ENCODE measurements at places on chromosomes 3 and 15.
A peak's percentile ranks its signal among the peaks of the same experiment; 100 is the strongest.

DNA sequence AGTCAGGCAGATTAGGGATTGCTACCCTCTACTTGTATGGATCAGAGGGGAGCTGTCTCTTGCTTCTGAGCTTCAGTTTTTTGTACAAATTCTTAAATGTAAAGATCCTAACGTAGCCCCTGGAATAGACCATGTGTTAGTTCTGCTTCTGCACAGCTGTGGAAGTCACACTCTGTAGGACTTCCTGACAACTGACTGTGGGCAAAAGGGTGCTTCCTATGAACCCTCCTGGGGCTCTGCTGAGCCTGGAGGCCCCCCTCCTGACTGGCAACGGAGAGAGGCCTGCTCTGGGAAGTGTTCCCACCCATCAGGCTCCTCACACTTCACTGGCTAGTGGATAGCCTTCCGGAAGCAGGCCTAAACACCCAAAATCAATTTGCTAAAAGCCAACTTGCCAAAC lies 131.0 kb downstream of the RPLP1 start:
- DNase-seq: no peak

GRCh38 chr15:90201944-90202375 lies 830 bp downstream of the SEMA4B start:
- peak; percentile 70 for DNase-seq

GRCh38 chr3:171198781-171199472 lies 172.4 kb upstream of the SLC2A2 start:
- no peak for DNase-seq

GRCh38 chr3:72821161-72821781 lies 27.0 kb downstream of the SHQ1 start:
- DNase-seq: peak; percentile 57

- DNase-seq: peak; percentile 98
Measured at GRCh38 chr3:134328147-134328591, 46.1 kb downstream of the AMOTL2 start.

DNA sequence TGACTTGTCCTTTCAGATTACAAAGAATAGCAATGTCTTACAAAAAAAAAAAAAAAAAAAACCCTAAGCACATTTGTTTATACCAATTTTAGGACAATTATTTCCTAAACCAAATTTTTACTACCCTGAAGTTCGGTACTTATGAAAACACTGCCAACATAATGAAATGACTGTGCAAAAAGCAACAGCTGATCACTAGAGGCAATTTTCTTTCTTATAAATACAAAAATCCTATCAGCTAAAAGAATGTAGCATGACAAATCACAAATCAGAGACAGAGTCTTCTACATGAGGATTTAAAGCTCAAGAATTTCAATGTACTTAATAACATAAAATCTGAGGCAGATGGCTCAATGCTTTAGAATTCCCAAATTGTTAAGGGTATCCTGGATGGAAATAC lies 191.8 kb downstream of the MAGI1 start:
- DNase-seq: no peak

DNA sequence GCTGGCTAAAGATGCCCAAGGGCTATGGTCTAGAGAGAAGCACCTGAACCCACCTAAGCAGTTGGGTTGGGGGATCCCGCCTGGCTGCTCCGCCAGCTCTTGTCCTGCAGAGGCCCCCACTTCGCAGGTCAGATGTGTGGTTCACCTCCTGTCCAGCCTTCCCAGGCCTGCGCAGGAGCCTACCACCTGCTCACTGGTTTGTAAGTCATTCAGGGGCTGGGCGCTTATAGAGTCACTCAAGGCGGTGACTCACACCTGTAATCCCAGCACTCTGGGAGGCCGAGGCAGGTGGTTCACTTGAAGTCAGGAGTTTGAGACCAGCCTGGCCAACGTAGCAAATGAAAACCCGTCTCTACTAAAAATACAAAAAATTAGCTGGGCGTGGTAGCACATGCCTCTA lies 3.9 kb upstream of the FURIN start:
- DNase-seq: no peak

DNA sequence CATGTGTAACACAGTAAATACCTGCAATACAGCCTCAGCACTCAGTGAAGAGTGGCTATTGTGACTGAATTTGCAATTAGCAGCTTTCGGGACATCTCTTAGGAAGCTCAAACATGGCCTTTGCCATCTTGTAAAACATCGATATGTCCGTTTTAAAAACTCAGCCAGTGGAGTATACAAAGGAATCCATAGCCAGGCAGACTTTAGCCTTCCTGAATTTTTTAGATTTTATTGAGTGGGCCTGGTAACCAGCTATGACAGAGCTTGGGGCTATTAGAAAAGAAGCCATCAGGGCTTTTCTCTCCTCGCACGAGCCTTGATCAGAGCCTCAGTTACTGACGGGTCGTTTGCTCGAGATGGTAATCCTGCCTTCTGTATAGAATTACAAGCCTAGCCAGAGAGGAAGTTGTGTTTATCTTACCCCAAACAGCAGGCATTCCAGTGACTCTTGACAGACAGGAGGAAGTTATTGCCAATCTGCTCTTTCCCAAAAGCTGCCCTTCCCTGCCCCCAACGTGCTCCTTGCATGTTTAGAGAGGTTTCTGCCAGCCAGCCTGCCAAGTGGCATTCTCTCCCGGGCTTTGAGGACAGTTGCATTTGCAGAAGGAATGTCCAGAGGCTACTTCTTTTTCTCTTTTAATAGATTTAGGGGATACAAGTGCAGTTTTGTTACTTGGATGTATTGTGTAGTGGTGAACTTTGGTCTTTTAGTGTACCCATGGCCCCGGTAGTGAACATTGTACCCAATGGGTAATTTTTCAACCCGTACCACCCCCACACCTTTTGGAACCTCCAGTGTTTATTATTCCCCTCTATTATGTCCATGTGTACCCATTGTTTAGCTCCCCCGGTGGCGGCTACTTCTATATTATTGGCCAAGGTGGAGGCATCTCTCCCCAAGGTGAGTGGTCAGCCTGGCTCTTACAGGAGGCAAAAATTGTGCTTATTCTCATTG lies 40.6 kb downstream of the ITPR1 start:
- DNase-seq: peak; percentile 66

GRCh38 chr15:80844011-80844732 lies 65.0 kb downstream of the CEMIP start:
- peak; percentile 77 for DNase-seq

DNA sequence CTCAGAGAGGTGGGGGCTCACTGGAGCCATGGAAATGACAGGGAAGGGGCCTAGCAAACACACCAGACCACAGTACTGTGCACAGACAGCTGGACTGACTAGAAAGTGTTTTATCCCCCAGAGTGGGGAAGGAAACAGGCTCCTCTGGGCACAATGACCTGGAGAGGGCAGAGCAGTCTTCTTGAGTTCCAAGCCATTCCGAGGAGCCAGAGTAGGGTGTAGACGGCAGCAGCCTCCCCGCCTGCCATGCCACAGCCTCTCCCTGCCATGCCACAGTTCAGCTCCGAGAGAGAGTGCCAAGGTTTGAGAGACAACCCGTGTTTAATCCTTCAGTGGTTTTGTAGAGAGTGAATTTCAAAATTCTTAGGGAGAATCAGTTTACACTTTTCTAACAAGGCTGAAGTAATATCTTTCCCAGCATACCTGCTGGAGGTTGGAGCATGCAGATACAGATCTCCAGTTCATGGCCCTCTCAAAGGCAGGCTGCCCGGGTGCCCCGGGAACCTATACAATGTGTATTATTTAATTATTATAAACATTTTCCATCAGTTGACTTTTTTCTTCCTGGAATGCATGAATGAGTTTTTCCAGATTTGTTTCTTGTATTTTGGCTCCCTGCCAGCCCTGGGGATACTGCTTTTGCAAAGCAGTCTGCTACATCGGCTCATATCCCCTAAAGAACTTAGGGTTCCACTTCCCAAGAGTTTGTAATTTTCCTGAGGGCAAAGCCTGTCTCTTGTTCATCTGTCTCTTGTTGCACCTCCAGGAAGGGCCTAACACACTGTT lies 3.2 kb downstream of the PODXL2 start:
- no peak for DNase-seq

DNA sequence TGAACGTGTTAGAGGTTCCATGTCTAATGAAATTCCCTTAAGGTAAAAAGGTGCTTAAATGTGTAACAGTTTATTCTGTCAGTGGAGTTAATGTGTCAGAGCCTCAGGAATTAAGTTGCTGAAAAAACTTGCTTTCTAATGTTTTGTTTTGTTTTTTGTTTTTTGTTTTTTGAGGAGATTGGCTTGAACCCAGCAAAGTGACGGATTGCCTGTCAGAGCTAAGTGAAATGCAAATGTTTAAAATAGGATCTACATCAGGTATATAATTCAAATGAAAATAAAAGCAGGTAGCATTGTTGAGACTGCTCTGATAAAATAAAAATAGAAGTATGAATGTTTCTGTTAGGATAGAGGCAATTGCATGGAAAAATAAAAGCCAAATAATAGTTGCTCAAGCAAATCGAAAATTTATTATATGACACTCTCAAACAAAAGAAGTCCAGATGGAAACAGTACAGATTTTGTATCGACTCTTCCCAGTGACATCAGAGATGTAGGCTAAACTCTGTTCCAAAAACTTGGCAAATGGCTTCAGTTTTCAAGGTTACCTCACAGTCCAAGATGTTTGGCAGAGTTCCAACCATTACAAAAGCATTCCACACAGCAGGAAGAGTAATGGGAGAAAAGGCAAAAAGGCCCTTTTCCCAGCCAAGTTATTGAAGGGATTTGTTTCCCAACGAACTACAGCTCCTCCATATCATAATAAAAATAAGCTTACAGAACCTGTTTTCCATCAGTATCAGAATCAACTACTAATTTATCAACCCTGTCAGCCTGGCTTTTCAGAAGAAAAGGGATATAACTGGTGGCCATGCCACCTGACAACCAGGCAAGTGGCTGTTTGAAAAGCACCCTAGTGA lies 291.0 kb downstream of the TBL1XR1 start:
- DNase-seq: no peak

DNA sequence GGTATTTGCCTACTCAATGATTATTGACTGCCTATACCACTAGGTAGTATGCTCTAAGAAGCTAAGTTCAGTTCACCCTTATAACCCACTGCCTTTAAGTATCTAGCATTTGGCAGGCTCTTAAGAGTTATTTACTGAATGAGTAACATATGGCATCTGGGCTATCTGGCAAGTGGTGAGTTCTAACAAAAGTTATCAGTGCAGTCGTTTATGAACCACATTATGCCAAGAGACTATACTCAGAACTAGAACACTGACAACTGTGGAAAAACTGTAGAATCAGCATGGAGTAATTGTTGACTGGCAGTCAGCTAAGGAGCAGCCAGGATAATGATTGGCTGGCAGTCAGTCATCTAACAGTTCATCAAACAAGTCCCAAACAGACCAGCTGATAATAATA lies 25.8 kb downstream of the RAF1 start:
- no peak for DNase-seq

- DNase-seq: no peak
Measured at GRCh38 chr15:88606070-88606794, 14.9 kb upstream of the AEN start.

DNA sequence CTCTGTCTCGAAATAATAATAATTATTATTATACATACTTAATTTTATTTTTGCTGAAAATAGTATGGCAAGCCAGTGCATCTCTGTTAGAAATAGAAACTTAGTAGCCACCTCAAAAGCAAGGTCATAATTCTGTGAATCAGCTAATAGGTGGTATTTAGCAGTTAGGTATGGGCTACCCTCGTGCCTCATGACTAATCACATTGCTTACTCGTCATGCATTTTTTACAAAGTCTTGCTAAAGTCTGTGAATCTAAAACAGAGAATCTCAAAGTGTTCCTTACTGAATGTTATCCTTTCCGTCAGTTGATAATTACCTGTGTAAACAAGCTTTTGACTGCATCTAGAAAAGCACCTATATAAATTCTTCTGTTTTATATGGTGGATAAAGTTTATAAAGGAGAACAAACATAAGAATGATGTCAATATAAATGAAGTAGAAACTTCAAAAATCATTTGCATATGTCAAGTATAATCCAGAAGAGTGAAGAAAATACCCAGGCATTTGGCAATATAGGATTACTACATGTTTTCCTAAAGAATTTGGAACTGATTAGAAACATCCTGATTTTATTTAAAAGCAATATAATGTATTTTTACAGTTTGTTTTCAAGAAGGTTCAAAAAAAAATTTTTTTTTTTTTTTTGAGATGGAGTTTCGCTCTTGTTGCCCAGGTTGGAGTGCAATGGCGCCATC lies 6.2 kb downstream of the PPARG start:
- DNase-seq: no peak

DNA sequence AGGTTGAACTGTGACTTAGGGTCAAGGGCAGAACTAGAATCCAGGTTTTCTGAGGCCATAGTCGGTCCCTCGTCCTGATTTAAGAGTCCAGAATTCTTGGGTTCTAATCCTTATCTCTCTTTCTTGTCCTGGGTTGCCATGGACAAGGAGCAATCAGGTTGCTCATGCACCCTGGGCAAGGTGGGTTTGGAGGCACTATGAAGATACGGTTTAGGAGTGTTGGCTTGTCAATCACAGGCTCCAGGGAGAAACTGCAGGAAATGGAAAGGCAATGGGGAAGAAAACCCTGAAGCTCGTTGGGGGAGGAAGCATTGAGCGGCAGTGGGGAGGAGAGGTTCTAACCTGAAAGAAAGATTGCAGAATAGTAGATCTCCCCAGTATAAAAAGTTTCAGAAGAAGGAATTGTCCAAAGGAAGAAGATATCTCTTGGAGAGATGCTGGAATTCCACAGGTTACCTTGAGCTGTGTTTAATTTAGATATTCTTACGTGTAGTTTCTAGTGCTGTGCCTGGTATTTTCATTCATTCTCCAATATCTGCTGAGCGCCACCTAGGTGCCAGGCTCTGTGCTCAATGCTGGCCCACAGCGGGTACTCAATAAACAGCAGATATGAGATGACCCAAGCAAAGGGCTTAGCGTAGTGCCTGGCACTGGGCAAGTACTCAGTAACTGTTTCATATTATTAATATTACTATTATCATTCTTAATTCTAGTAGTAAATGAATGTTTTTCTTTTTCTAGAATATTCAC lies 2.0 kb downstream of the ACAN start:
- no peak for DNase-seq

DNA sequence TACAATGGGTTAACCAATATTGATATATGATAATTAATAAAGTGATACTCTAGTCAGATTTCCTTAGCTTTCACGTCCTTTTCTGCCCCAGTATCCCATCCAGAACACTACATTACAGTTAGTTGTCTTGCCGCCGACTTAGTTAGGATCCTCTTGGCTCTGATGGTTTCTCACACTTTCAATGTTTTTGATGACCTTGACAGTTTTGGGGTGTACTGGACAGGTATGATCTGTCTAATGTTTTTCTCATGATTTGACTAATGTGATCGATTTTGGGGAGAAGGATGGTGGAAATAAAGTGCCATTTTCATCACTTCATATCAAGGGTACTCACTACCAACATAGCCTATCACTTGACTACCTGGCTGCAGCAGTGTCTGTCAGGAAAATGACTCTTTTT lies 245.0 kb upstream of the TMC3 start:
- DNase-seq: no peak

- no peak for DNase-seq
Measured at GRCh38 chr3:148714521-148714920, 16.8 kb downstream of the AGTR1 start.

GRCh38 chr15:82641129-82641798 lies 5.9 kb downstream of the CPEB1 start:
- DNase-seq: no peak

GRCh38 chr3:10716964-10717363 lies 99.1 kb upstream of the SLC6A11 start:
- DNase-seq: peak; percentile 14

Measured in islet precursor cell (in vitro differentiated cells).